NCI-H526 (cell line): ENCODE measurements at places on chromosomes 12 and 14.

DNA sequence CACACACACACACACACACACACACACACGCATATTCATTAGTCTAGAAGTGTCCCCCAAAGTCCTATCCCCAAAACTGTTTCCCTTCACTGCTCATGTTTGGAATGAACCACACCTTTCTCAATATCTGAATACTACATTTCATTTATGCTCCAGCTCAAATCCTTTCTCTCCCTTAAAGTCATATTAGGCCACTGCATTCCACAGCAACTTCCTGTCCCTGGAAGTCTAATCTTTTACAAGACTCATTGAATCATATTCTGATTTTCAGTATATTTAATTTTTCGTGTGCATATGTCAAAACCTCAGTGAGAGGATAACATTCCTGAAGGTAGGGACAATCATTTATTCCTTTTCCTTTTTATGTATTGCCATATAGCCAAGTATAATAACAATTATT, 155.6 kb upstream of the LMNTD1 start:
- no peak for DNase-seq

GRCh38 chr12:15797818-15798217, 8.6 kb upstream of the EPS8 start:
- no peak for DNase-seq

- peak; percentile 40 for DNase-seq
These were observed 49.2 kb upstream of the BCAT1 start for GRCh38 chr12:24997970-24998582.

GRCh38 chr14:104557086-104557485, 22.5 kb upstream of the C14orf180 start:
- no peak for DNase-seq

DNA sequence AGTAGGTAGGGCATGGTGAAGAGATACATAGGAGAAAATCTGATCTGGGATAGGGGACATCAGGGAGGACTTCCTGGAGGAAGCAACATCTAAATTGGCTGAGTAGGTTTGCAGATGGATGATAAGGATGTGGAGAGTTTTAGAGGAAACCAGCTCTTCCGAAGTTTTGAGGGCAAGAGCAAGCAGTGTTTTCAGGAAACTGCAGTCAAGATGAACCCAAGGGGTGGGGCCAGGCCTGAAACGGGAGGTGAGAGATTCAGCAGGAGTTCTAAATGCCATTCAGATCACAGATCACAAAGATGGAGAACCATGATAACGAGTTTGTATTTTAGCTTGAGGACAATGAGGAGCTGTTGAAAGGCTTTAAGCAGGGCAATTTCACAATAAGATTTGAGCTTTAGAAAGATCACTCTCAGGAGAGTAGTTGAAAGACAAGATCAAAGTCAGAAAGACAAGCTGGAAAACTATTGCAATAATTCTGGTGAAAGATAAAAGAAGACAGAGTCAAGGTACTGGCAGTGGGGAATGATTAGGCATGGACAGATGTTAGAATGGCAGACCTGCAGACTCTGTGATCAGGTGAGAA, 70.1 kb upstream of the PLXNC1 start:
- no peak for DNase-seq

DNA sequence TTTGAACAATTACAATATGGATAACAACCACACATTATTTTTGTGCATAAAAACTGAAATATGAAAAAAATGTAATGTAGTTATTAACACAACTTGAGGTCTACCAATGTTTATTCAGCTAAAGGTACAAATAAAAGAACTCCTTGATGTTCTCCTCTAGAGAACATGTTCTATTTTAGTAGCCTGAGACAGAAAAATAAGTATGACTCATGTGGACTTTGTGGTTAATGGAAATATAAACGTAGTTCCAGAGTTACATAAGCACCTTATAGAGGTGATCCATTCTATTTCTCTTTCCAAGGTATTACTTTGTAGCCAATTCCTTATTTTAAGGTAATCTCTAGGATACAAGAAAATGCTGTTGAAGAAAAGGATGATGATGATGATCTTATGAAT, 25.7 kb downstream of the ALKBH1 start:
- DNase-seq = no peak

DNA sequence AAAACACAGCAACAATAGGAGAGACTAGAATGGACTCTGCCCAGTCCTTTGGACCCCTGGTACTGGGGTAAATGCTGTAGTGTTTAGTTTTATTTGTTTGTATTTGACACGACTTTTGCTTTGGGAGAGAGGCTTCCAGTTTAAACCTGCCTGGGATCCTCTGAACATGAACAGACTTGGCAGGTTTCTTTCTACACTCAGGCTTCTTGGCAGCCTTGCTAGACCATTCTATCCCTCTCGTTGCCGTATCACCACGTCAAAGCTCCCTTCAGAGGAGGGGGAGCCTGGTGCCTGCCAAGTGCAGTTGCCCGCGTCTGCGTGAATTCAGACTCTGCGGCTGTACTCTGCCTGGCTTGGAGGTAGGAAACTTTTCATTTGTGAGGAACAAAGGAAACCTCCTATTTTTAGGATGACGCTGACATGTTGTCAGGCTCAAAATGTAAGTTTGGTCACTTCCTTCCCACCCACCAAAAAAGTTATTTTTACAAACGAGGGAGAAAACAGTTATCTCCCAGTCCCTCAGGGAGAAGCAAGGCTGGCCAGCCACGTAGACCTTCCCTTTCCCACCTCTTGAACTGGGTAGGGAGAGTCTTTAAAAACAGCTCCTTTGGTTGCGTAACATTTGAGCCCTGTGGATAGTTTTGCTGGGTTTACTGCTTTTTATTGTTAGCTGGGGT, 25.9 kb downstream of the CD9 start:
- DNase-seq = no peak
